Fibroblast of skin of right biceps (primary cell): ENCODE measurements at places on chromosomes 5 and 9.

- DNase-seq, result peak; percentile 35
Measured at GRCh38 chr5:150266871-150267291, 22.7 kb downstream of the CAMK2A start.

DNA sequence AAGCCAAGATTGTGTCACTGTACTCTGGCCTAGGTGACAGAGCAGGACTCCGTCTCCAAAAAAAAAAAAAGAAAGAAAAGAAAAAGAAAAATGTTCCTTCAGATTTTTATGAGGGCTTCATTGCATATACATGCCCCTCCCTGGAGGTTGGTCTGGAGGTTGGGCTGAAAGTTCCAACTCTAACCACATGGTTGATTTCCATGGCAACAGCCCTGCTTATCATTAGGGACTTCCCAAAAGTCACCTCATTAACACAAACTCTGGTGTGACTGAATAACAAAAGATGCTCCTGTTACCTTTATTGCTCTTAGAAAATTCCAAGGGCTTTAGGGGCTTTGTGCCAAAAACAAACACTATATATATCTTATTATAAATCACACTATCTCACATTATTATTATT lies 113.8 kb downstream of the TMC1 start:
- DNase-seq, result no peak

DNA sequence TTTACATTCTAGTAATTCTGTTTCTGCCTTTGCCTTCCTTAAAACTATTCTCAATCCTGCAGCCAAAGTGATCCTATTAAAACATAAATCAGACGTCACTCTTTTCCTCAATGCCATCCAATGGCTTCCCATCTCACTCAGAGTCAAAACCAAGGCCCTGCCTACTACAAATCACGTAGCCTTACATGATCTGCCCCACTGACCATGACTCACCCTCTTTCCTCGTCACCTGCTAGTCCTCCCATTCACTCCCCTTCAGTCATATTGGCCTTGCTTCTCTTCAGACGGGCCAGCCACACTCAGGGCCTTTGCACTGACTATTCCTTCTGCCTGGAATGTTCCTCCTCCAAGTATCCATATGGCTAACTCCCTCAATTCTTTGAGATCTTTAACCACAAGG lies 39.0 kb upstream of the DMXL1 start:
- DNase-seq, result no peak

DNA sequence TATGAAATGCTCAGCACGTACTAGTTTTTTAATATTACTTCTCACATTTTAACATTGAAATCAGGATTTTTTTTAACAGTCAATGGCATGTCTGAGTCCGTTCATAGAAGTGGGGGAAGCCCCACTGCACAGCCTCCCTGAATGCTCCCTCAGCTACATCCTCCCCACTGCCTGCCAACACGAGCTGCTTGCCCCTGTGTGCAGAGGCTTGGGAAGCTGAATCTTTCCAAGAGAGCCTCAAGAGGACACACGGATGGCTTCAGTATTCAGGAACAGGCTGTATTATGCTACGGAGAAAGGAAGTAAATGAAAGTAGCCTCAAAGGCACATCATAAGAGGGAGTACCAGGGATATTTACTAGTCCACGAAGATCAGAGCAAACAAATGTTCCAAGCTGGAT lies 248.7 kb downstream of the SPOCK1 start:
- no peak for DNase-seq

DNA sequence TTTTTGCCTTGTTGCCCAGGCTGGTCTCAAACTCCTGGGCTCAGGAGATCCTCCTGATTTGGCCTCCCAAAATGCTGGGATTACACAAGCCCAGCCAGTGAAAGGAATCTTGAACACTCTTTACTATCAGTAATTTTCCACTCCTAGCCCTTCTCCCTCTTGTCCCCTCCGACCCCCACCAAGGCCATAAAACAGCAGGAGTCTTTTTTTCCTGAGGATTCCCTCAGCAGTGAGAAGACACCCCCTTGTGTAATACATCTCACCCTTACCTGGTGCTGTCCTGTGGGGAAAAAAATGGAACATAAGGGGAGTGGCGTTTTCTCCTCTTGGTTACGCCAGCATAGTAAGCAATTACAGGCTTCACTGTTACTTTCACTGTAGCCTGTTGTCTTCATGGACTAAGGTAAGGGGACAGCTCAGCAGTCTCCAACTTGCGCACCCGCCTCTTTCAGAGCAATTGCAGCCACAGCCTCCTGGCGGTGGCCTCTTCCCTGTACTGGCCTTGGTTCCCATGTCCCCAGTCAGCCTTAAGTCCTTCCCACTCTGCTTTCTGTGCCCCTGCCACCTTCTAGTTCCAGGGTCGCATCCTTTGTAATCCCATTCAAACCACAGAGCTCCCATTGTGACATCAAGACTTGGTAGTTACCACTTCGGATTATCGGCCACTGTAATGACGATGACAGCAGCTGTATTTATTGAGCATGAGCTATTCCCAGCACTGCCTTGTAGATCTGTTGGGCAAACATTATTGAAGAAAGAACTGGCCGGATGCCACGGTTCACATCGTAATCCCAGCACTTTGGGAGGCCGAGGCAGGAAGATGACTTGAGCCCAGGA lies 10.0 kb downstream of the NAIF1 start:
- DNase-seq, result no peak

- DNase-seq, result peak; percentile 77
Measured at GRCh38 chr5:8686707-8687106, 817.8 kb downstream of the MTRR start.

- no peak for DNase-seq
Measured at GRCh38 chr5:124206540-124206939, 539.9 kb downstream of the ZNF608 start.

DNA sequence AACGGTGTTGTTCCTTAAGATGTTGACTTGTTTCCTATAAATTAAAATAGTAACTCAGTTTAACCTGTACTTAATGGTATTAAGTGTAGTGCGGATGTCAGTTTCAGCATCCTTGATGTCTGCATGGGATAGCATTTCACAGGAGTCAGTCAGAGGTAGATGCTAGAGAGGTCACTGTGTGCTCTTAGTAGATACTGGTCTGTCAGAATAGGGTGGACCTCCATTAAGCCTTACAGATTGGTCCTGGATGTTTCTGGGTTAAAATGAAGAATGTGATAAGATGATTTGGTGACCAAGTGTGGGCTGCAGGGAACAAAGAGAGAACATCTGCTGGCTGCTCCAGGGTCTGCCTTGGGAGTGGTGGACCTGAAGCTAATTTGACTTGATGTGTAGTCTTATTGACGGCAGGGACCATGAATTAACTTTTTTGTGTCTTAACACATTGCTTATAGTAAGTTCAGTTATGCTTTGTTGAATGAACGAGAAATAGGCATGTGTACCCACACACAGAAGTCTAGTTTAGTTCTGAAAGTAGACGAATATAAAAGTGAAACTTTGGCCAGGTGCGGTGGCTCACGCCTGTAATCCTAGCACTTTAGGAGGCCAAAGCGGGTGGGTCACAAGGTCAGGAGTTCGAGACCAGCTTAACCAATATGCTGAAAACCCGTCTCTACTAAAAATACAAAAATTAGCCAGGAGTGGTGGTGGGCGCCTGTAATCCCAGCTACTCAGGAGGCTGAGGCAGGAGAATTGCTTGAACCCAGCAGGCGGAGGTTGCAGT lies 12.5 kb downstream of the RAB24 start:
- no peak for DNase-seq

GRCh38 chr5:158560170-158560569 lies 539.5 kb downstream of the EBF1 start:
- peak; percentile 26 for DNase-seq

DNA sequence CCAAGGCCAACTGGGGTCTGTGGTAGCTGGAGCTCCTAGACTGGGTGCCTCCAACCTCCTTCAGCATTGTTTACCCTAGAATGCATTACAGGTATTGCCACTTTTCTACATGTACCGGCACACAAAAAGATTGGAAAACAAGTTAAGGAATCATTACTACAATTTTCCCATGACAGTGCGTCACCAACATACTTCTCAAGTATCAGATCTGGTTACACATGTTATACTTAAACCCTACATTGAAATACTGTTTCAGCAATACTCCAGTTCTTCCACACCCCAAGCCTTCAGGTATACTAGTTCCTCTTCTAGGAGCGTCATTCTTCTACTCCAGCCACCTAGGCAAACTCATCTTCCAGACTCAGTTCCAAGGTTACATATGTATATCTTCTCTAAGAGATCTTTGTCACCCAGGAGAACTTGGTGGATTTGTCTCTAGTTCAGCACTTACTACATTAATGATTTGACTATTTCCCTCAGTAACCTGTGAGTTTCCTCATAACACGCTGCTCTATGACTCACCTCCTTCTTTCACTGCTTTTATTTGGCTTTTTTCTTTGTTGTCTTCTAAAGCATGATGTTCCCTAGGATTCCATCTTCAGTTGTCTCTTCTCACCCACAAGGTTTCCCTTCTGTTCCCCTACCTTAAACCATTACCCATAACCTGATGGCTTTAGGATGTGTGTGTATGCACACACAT lies 217.0 kb downstream of the AP3B1 start:
- no peak for DNase-seq

GRCh38 chr9:130444565-130445221 lies at the start of gene ASS1:
Gene ASS1 (plus strand): TSS chr9:130444961. CDS start chr9:130452229, 7,268 bp downstream.
- DNase-seq, result peak; percentile 26
